ENCODE measurements at places on chromosomes 11 and 22.
A peak's percentile ranks its signal among the peaks of the same experiment; 100 is the strongest.

- DNase-seq = no peak
Measured at GRCh38 chr11:68442433-68442832, 18.1 kb upstream of the PPP6R3 start.

GRCh38 chr22:37054056-37054395, 2.5 kb downstream of the KCTD17 start:
- no peak for DNase-seq

DNA sequence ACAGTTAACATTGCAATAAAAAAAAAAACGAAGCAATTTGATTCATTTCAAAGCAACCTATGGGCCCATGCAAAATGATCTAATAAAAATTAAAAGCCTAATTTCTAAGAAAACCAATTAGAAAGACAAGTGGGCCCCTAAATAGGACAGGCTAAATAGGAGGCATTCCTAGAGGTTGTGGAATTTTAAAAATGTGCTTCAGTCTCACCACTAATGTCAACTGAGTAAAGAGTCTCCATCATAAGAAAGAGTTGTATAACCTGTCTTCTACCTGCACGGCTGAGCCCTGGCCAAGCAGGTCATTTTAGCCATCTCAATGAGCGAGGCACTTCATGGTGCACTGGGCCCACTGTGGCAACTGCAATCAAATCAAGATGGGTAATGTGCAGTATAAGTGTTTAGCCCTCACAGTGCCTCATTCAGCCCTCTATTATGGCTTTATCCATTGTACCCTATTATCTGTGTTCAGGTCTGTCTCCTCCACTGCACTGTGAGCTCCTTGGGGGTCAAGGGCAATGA, 76.4 kb downstream of the PRSS23 start:
- DNase-seq = no peak

GRCh38 chr11:91394727-91395414, 829.7 kb upstream of the FAT3 start:
- DNase-seq = no peak

GRCh38 chr22:19767427-19768341, 7.1 kb downstream of the TBX1 start:
- DNase-seq = no peak

DNA sequence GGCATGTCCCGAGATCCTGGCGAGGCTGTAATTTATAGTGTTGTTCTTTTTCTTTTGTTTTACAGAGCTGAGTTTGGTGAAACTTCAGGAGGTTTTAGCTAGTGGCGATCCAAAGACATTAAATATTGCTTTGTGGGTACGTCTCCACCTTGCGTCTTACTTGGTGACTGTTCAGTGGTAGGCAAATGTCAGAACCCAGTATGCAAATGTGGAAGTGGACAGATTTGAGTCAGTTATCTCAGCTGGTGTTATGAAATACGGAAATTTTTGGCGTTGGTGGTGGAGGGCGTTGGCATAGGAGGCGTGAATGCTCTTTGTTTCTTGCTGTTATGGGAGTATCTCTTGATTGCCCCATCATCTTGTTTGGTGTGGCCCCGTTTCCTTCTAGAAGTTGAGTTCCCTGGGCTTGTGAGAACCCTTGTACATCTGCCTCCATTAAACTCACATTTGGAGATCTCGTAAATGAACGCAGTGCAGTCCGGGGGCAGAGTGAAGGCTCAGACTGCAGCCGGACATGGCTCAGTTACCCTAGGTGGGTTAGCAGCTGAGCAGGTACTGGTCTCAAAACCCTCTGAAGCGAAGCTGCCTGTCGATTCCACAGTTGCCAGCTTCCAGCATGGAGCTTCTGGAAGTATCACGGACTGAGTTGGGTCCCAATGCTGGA, 39.9 kb downstream of the PTPRJ start:
- DNase-seq = no peak

- no peak for DNase-seq
Measured at GRCh38 chr11:13149991-13150390, 127.6 kb upstream of the BMAL1 start.

DNA sequence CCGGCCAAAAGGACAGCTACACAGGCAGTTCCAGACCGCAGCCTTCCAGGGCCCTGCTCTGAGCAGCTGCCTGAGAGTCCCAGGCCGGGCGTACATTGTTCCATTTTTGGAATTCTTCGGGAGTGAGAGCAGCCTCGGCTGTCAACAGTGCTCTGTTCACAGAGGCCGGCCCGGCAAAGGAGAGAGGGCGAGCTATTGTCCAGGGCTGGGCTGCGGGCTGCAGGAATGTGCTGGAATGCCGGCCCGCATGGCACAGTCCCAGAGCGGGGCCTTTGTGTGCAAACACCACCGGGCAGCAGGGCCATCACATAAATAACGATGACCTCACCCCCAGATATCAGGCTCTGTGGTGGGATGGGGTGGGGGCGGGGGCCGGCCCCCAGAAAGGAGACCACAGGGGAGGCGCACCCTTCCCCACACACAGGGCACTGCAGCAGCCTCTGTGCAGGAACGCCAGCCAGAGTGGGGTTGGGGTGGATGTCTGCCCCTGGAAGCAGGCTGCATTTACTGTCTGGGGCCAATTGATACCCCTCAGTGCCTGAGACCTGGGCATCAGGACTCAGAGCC, 15.8 kb downstream of the LINC01488 start:
- DNase-seq = peak; percentile 37

GRCh38 chr11:80815752-80816453, 1375.1 kb upstream of the TENM4 start:
- DNase-seq = no peak

Data from nucleus accumbens (tissue), 56 donors.